Fibroblast of skin of right biceps (primary cell): ENCODE measurements at places on chromosomes 16 and 17.

DNA sequence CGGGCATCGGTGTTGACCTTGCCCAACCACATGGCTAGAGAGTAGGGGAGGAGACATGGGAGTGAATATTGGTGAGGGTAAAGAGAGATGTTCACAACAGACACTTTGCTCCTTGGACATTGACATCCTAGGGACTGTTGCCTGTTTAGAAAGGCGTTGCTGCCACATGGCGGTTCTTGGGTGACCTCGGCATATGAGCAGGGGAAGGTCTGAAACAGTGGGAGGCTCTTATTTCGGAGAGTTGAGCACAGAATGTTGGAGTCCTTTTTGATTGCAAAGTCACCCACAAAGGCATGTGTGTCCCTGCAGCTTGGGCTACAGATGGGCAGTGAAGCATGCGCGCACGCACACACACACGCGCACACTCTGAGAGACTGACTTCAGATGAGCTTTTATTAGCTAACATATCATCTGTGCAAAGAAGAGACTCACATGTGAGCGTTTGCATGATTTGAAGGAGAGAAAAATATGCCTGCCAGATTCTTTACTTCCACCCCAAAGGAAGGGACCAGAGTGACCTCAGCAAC lies 104.4 kb downstream of the SHISA9 start:
- DNase-seq: no peak

DNA sequence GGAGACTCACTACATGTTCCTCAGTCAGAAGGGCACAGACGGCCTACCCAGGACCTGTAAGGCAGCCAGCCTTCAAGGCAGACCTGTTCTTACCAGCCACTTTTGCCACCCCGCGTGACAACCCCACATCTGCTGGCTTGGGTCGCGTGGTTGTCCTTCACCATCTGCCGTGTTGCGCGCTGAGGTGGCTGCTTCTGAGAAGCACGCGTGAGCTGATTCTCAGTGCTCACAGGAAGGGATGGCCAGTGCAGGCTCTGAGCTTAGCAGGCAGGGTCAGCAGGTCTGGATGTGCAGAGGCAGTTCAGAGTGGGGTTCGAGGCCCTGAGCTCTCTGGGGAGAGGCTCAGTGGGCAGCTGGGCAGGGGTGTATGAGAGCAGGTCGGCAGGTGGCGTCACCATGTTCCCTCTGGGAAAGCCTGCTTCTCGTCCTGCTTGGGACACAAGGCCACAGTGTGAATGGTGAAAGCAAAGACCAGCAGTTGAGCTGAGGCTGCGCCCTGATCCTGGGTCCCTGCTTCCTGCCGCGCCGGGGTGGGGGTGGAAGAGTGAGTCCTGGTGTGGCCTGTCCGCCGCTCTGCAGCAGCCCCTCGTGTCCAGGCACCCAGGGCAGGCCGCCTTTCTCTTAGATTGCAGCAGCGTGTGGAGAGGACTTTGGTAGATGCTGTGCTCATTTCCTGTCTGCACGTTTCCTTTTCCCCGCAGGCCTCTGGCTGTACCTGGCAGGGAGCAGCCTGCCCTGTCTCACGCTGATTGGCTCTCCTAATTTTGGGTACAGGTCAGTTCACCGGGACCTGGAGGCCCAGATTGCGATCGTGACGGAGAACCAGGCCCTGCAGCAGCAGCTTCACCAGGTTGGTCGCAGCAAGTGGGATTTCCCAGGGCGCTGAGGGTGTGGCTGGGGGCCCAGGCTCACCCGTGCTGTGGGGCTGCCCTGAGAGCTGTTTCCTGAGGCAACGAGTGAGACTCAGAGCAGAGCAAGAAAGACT lies 36.0 kb downstream of the PGS1 start:
- DNase-seq: no peak

DNA sequence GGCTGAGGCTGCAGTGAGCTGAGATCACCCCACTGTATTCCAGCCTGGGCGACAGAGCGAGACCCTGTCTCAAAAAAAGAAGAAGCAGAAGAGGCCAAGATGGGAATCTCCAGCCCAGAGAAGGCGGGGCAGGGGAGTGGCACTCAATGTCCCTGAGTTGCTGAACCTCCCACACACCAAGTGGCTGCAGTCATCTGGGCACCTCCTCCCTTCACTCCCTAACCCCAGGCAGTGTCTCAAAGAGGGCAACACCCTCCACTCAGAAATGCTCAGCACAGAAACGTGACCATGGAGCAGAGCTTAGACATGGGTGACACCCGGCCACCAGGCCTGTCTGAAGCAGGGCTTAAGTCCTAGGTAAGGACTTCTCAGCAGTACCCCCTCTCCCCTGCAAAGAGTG lies 36.3 kb upstream of the BCAR1 start:
- no peak for DNase-seq

GRCh38 chr17:74354123-74354522 lies 7.5 kb downstream of the BTBD17 start:
- no peak for DNase-seq
